NCI-H748 treated with DMSO at 0.1 percent for 48 hours (cell line): ENCODE measurements at places on chromosomes 3 and 15.

DNA sequence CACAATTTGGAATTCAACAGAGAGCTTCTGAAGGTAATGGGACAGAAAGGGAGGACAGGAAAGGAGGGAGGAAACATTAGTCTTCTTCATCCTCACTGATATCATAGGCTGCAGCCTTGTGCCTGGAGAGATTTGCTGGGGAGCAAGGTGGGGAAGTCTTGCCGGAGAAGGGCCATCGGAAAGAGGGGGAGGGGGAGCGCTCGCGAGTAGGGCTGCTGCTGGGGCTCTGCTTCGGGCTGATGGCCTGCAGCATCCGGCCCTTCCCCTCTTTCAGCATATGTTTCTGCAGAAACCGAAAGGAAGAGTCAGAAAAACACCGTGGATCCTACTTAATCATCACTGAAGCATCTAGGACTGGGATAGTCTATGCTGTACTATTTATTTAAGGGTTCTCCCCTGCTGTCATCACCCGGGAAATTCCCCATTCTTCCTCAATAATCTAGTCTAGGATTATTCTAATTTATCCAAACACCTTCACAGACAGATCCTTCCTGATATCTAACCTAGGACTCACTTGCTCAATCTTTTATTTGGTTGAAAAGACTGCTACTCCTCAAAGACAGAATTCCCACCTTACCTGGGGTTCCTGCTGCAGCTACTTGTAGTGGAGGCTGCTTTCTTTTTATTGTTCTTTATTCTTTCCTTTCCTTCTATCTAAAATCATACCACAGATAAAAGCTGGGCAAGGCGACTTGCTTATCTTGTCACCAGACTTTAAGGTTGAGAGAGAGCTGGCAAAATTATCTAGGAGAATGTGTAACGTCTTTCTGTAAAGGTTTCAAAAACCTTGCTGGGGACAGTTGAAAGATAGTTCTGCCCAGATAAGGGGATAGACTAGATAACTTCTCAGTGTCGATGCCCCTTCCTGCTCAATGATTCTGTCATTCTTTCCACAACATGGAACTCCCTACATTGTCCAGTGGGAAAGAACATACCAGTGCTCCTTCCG lies 22.6 kb downstream of the SLC51A start:
- no peak for DNase-seq

DNA sequence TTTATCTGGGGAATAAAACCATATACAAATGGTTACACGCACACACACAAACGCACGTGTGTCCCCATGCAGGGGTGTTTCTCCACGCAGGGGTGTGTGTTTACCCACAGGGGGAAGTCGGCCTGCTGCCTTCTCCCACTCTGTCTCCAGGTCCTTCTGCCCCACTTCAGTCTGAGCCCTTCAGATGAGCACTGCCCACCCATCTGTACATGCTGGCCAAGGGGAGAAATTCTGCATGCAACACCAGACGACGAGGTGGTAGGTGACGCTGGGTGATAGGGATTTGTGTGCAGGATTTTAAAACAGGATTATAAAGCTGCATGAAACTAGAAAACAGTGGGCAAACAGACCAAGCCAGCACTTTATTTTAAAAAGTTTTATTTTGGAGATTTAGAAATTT lies 122.5 kb downstream of the TJP1 start:
- DNase-seq = no peak

GRCh38 chr3:72189339-72189738 lies 404.4 kb upstream of the PROK2 start:
- DNase-seq = no peak

GRCh38 chr15:59993041-59993750 lies 10.9 kb upstream of the FOXB1 start:
- no peak for DNase-seq

DNA sequence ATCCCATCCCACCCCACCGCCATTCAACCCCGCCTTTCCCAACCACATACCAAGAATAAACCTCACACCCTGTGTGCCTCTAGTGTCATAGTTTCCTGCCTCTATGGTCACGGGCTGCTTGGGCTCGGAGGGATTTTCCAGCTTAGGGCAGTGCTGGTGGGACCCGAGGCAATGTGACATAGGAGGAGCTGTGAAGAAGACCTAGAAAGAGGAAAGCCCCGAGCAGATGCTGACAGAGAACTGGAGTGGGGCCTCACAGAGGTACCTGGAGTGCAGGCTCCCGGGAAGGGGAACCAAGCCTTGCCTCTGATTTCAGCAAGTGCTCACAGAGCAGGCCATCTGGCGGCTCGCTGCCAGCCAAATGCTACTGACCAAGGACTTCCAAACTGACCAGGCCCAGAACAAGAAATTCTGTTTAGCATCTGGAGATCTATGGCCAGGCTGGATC lies 27.5 kb downstream of the BHLHE40 start:
- no peak for DNase-seq

DNA sequence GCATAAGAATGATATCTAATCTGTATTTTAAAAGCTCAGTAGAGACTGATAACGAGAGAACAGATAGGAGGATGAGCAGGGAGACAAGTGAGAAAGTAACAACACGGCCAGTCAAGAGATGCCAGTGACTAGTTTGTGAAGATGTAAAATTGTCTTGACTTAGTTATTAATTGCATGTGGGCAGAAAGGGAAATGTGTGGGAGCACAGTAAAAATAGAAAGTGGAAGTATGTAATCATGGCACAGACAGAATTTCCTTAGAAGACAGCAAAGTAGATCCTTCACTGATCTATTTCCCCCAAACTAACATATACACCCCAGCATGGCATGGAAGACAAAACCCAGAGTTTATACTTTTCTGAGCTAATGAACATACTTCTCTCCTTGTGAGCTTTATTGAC lies 344.5 kb downstream of the FGF12 start:
- no peak for DNase-seq

- DNase-seq = no peak
These were observed 57.0 kb upstream of the MCTP2 start for GRCh38 chr15:94174399-94174802.

- peak; percentile 16 for DNase-seq
These were observed at the start of gene TMEM266 for GRCh38 chr15:76059320-76060117. TSS of gene TMEM266 (plus strand) at chr15:76059985. CDS start at chr15:76134264, 74,279 bp downstream.

DNA sequence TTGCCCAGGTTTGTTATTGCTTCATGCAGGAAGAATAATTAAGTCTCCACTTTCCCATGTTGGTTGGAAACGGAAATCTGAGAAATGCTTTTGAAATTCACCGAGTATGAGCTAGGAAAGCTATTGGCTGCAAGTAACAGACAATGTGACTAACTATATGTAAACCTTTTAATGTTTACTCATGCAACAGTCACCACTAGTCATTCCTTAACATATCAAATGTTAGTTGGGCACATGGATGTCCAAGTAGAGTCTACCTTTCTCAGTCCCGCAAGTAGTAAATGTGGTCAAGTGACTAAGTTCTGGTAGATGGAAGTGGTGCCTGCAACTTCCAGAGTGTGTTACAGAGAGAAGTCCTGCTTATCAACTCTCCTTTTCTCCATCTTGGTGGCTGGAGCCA lies 52.5 kb downstream of the KLF15 start:
- no peak for DNase-seq

GRCh38 chr3:81550415-81550814 lies 211.0 kb downstream of the GBE1 start:
- no peak for DNase-seq

DNA sequence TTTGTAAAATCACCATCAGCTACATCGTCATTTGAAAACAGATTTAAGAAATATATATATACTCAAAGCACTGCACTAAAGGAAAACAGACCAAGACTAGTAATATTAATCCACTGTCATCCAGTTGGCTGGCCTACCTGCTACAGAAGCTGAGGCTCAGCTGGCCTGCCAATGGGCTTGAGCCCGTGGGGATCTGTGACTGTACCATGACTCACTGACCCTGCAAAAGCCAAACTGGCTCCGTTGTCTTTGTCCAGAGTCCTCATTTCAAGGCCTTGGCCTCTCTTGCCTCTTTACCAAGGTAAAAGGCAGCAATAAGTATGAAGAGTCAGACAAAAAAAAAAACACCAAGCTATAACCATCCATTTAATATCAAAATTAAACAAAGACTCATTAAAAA lies 463.5 kb upstream of the RASGRP1 start:
- DNase-seq = no peak

- DNase-seq = no peak
These were observed 127.1 kb upstream of the UMPS start for GRCh38 chr3:124602980-124603627.

- DNase-seq = no peak
These were observed 13.2 kb downstream of the SPATA12 start for GRCh38 chr3:57073628-57074027.

DNA sequence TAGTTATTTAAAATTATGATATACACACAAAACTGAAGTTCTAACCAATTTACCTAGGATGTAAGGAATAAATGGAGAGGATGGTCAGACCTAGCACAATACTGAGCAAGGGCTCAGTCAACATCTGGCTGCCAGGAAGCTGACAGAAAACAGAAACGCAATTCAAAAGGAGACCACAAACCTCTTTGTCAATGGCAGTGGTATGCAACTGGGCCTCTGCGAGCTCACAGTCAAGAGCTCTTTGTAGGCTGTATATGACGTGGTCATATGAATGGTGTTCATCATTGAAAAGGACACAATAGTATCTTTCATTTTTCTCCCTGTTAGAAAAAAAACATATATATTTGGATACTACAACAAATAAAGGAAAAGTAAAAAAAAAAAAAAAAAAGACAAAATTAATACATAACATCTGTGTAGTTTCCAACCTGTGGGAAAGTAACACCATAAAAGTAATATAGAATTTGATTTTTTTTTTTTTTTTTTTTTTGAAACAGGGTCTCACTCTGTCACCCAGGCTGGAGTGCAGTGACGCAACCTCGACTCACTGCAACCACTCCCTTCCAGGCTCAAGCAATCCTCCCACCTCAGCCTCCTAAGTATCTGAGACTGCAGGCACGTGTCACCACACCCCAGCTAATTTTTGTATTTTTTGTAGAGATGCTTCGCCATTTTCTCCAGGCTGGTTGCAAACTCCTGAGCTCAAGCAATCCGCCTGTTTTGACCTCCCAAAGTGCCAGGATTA lies 37.9 kb downstream of the UBR1 start:
- DNase-seq = no peak

DNA sequence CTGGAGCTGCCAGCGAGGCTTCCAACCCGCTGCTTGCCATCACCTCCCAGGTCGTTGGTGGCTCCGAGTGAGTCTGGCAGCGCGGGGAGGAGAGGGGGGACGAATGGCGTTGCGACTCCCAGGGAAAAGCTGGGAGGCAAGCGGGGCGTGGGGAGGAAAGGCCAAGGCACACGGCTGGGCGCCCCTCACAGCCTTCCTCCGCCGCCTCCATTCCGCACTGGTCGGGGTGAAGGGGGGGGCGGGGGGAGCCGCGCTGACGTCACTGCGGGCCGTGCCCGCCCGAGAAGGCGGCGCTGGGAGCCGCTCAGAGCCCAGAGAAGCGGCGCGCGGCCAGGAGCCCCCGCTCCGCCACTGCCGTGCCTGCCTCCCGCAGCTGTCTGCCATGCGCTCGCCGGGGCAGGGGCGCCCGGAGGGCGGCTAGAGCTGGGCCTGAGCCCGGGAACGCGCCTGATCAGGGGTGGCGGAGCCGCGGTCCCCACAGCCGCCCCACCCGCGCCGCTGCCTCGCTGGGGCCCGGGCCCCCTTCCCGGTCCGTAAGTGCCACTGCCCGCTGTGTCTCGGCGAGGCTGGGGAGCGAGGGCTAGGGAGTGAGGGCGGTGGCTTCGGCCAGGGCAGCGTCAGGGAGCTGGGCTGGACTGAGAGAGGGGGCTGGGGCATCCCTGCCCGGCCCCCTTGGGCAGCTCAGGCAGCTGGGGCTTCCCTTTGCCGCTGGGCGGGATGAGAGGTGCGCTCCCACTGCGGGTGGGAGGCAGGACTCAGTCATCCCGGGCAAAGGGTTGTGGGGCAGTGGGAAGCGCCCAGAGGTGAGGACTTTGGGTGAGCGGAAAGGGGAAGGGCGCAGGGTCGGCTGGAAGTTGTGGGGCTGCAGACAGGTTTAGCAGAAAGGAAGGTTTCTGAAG lies 27.8 kb upstream of the POLG start:
- peak; percentile 39 for DNase-seq

GRCh38 chr15:29596266-29596665 lies 226.0 kb downstream of the TJP1 start:
- DNase-seq = no peak

DNA sequence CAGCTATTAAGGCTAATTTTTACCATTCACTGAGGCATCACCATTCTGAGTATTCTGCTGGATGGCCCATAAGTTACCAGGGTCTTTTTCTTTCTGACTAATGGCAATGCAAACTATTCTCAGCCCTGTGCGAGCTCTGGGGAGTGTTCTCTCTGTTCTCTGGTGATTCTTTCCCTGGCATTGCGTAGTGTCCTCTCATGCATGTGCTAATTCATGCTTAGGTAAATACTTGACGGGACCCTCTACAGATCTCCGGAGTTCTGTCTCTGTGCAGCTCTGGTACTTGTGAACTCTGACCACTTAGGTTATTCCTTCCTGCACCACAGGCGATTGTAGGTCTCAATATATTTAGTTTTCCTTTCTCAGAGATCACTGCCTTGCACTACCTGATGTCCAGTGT lies 34.8 kb downstream of the UBE2E1 start:
- DNase-seq = no peak

- DNase-seq = peak; percentile 1
These were observed 467.9 kb upstream of the ATP11B start for GRCh38 chr3:182325213-182325950.

DNA sequence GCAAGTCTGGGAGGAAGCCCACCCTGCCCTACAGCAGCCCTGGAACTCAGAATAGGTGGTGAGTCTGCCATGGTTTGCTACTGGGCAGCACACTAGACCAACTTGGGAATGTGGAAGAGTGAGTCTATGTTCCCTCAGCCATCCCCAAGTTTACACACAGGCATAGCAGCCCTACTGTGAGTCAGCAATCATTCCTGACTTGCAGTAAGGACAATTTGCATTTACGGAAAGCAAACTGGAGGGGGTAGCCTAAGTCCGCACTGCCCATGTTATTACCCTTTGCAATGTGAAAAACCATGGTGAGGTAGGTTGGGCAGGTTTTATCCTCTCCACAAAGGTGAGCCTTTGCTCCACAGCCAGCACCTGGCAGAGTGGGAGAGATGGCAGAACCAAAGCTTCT lies 4.6 kb downstream of the TCTA start:
- DNase-seq = no peak

GRCh38 chr3:97021778-97022177 lies 207.4 kb downstream of the EPHA6 start:
- no peak for DNase-seq

GRCh38 chr3:53794597-53794996 lies 51.6 kb downstream of the CHDH start:
- DNase-seq = no peak

GRCh38 chr3:188712248-188712924 lies 459.4 kb upstream of the TPRG1 start:
- DNase-seq = no peak

DNA sequence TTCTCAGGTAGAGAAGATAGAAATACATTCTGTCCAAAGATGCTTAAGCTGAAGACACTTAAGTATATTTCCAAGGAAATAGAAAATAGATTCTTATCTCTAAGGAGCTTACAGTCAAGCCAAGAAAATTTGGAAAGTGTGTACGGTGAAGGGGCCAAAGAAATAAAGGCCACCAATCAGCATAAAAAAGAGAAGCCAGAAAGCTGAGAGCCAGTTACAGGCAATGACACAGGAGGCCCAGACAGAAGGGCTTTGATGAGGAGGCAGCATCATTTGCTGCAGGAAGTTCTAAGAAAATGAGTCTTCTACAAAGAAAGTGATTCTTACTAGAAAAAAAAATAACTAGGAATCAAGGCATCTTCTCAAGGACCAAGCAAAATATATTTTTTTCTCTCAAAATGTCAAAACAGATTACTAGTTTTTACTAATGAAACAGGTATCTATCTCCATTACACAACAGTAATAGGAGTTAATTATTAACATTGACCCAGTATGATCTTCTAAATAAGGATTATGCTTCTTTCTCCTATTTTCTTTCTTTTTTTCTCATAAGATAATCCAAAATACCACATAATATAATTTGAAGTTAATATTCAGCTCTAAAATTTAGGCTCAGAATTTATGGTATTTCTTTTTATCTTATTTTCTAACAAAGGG lies 82.1 kb upstream of the PHLDB2 start:
- no peak for DNase-seq
